ENCODE measurements at places on chromosomes 7 and 10.

DNA sequence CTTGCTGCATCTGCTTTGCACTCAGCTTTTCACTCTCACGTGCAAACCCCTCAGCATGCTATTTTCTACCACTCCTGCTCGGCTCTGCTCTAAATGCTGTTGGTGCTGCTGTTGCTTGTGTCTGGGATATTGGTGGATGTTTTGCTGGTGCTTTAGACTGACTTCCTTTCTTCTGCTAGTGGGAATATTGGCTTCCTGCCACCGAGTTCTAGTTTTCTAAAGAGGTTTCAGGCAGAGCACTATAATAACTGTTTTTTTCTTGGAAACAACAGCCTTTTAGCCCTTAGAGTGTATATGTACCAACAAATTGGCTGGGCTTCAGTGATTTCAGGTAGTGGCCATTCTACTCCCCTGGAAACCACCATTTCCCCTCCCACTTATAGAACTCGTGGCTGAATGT is 27.8 kb downstream of the TMEM236 start:
- DNase-seq = no peak

- DNase-seq = no peak
Measured at GRCh38 chr10:131016556-131016955, 295.0 kb downstream of the TCERG1L start.

DNA sequence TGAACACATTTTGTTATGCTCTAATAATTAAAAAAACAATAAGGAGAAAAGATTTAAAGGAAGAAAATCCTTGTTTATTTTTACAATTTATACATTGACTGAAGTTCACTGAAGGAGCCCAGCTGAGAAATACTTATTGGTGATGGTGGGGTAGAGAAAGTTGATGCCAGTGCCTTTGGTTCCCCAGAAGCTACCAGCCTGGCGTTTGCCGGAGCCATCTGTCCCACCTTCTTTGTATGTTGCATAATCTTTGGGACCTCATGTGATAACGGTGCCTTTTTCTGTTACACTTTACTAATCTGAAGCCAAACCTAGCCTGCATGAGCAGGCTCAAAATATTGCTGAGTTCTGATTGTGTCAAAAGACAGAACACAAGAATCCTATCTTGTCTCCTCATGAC is 22.7 kb downstream of the ZNF365 start:
- no peak for DNase-seq

DNA sequence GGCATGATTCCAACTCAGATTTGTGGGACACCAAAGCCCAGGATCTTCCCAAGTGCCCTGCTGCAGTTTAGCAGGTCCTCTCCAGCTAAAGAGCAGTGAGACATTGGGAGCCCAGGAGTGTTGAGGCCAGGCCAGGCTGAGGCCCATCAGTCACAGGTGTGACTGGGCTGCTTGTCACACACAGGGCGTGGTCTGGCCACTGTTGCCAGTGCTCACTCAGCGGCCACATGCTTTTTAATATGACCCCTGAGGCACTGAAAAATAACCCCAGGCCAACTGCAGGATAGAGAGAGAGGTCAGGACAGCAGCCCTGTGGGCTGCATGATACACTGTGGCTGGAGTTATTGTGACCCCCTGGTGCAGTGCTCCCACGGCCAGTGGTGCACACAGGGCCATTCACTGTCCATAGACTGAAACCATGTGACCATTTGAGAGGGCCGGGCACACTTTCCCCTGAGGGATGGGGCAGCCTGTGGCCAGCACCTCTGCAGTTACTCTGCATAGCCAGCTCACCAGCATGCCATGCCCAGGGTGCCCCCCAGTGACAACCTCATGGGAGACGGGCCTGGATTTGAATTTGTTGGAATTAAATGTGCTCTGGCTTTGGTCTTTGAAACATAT is 4.2 kb downstream of the GDF2 start:
- DNase-seq = no peak

- DNase-seq = no peak
Measured at GRCh38 chr7:139731802-139732470, 45.9 kb downstream of the HIPK2 start.

Measured in CMK (cell line).